ENCODE measurements at places on chromosomes 16 and 17.

- no peak for DNase-seq
These were observed 24.1 kb downstream of the PIK3R6 start for GRCh38 chr17:8843344-8843743.

- DNase-seq, result no peak
These were observed 23.8 kb downstream of the SEC14L1 start for GRCh38 chr17:77164483-77165091.

- no peak for DNase-seq
These were observed 5.0 kb downstream of the SEC14L1 start for GRCh38 chr17:77145612-77146245.

GRCh38 chr16:75244844-75245758 is 6.3 kb downstream of the BCAR1 start:
- DNase-seq, result no peak
